ENCODE measurements at places on chromosomes 5 and 9.

- DNase-seq = no peak
Measured at GRCh38 chr9:122348288-122348777, 22.5 kb upstream of the PTGS1 start.

DNA sequence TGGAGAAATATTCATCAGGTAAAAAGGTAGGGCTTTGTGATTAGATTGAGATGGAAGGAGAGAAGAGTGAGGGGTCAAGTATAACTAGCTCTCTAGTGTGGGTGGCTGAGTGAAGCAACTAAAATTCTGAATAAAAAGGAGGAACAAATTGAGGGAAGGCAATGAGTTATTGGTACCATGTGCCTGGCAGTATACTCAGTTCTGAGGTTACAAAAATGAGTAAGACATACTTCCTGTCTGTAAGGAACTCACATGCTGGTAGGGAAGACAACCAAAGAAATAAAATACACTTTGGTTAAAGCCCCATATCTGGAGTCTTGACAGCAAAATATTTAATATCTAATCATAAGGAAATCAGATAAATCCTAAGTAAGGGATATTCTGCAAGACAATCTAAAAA lies 476.8 kb upstream of the C9orf72 start:
- no peak for DNase-seq

DNA sequence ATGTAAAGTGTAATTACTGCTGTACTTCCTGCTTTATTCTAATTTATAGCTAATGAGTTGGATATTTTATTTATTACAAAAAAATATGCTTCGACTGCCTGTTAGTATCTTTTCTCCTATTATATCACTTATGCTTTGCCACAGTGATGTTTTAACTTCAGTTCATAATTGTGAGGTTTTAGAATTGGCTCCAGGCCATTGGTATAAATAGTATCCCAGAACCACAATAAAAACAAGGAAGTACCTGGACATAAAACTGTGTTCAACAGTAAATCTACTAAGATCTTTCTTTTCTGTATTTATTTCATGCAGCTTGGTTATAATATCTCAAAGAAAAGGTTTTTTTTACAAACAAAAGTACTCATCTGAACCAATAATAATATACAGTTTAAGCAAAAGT lies 354.3 kb upstream of the CDH9 start:
- DNase-seq = no peak

DNA sequence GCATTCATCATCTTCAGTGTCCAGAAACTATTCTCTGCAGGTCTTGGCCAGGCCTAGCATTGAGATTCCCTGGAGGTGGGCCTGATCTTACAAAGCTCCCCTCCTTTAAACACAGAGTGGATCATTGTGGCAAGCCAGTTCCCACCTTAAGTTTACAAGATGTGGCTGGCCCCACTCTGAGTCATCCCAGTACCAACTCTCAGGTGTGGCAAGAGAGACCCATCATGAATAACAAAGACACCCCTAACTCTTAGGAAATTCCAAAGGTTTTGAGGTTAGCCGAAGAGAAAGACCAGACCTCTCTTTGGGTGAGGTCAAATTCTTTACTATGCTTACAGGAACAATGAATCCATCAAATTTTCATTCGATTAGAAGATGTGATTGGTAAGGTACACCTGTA lies 78.2 kb downstream of the RFK start:
- DNase-seq = no peak

GRCh38 chr9:34010979-34011378 lies 37.7 kb downstream of the UBAP2 start:
- no peak for DNase-seq

DNA sequence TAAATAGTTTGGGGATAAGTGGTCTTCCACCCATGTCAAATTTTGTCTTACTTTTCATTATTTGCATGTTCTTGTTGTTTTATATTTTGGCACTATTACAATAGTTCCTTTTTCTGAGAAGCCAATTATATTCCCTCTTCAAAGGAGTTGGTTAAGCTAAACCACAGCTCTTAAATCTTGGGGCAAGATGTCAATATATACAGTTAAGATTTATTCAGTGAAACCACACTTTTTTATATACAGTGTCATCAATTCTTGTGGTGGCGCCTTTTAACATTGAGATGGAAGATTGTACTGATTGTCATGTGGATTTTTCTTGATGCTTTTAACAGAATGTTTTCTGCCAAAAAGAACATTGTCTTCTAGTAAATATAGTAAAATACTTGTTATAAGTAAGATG lies 104.1 kb downstream of the MTREX start:
- DNase-seq = no peak
